ENCODE measurements at places on chromosomes 13 and 19.

DNA sequence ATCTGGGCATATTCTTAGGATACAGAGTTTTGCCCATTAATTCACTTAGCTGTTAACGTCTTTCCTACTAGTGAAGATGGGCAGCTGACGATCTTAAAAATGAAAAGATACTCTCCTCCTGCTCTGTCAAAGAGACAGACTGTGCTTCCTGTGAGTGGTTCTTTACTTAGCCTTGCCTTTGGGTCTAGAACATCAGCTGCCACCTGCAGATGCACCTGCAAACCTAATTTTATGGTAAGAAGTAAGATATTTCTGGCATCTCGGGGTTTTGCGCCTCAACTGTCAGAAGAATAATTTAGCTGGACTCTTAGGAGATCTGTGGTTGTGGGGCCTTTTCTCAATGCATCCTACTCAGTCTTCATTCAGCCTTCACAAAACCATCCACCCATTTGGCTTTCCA is 36.2 kb downstream of the TRPC4 start:
- no peak for DNase-seq

DNA sequence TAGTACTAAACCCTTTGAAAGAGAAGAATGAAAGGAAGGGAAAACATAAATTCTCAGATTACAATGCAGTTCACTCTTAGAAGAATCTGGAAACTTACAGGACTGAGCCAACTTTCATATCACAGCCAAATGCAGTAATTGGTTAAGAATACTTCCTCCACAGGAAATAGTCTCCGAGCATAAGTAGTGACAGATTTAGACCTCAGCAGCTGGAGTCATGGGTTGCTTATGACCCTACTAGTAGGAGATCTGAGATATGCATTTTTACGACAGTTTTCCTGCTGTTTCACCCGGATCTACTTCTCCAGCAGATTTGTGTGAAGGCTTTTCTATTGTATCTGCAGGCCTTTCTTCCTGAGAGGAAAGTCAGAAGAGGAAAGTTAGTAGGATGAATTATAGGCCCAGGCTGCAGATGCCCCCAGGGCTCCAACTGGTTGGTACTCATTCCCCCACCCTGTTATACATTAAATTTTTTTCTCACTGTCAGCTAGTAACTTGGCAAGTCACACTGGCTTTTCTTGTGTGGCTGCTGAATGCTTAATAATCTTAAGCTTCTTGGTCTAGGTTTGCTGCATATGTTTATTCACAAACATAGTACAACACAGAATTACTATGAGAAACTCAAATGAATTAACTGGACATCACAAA is 1241.5 kb upstream of the MIR17HG start:
- peak; percentile 80 for DNase-seq

DNA sequence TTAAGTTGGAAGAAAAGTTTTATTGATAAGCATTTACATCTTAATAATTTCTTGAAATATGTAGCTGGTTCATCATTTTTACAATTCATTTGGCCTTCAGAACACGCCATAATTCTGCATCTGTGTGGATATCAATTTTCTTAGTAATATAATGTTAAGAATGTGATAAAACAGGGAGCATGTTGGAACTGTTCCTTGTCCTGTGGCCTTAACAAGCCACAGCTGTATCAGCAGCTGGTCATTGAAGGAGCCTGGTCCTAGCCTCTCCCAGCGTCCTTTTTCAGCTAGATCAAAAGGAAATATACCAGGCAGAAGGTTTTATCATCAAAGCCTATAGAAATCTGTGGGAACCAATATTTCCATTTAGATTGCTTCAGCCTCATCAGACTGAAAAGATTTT is 421.8 kb downstream of the SPRY2 start:
- DNase-seq: no peak

DNA sequence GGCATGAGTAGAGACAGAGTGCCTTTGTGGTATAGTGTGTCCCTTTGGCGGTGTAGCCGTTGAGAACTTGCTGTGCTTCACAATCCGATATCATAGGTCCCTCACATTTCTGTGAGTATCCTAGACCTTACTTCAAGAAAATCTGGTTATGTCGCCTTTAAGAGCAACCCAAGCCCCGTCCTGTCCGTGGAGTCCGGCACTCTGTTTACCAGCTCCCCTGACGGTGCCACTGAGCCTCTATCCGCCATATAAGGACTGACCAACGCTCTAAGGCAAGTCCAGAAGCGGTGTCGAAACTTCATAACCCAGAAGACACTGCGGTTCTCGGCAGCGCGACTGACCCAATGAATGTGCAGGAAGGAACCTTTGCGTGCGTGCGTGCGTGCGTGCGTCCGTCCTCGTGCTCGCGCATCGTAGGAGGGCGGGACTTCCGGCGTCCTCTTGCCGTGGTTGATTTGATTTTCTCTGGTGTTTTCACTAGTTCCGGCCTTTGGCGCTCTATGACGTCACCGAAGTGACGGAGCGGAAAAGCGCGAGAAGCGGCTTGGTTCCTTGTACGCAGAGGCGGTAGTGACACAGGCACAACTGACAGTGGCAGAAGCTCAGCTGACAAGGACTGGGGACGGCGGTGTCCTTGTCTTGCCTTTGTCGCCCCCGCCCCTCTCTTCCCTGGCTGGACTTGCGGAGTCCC is at the start of the genes TRAPPC2B and ZNF547:
TSS of gene TRAPPC2B (plus strand) at position 555 of the 691 bp plus-strand sequence. CDS start 1,283 bp downstream, outside the sequence.
TSS of gene ZNF547 (plus strand) at position 555 of the 691 bp plus-strand sequence. CDS start 5,005 bp downstream, outside the sequence.
- peak; percentile 100 for DNase-seq

DNA sequence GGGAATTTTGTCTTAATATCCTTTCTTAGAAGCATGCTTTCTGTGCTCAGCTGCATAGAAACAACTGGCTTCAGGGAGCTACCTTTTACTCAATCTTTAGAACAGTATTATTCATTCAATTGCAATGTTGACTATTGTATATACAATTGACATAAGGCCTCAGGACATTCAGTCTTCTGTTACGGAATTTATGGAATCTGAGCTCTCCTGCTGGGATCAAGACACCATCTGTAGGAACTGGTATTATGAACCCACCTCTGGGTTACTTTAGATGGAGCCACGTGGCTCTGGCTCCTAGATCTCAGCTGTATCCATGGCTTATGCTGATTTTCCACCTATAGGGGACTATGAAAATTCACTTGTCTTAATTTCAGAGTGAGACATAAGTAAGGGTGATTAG is 716.2 kb upstream of the GPC6 start:
- DNase-seq: no peak

- DNase-seq: no peak
These were observed 28.0 kb downstream of the CYP4F22 start for GRCh38 chr19:15536350-15536749.

- peak; percentile 4 for DNase-seq
These were observed 802.1 kb upstream of the SLITRK6 start for GRCh38 chr13:86601351-86601750.

GRCh38 chr19:55649268-55650125 is 1.5 kb downstream of the CCDC106 start:
- no peak for DNase-seq

DNA sequence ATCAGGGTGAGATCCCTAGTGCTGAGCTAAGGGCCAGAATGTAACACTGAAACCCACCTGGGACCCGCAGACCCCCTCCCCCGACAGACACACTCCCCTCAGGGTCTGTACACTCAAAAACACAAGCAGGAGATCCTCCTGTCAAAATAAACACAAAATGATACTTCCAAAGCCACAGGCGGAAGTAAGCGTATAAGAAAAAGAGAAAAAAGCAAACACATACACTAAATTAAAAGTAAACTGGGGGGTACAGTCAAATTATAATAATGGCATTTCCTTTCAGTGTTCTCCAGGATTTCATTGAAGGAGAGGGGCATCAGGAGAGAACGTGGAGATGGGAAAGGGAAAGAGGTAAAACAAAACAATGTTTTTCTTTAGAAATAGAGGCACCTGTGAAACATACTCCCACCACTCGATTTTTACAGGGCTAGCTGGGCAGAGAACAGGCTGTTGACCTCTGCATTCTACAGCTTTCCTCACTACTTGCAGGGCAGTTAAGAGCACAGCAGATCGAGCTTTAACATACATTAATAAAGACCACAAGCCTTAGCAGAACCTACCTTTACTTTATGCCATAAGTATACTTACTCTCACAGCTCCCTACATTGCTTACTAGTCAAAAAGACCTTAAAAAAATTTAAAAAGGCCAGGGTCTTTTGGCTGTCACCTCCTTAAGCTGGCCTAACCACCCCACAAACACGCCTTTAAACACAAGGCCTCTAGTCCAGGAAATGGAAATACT is 5.3 kb downstream of the ZIC5 start:
- DNase-seq: no peak

- no peak for DNase-seq
These were observed 73.0 kb downstream of the IPO5 start for GRCh38 chr13:98026457-98026857.

DNA sequence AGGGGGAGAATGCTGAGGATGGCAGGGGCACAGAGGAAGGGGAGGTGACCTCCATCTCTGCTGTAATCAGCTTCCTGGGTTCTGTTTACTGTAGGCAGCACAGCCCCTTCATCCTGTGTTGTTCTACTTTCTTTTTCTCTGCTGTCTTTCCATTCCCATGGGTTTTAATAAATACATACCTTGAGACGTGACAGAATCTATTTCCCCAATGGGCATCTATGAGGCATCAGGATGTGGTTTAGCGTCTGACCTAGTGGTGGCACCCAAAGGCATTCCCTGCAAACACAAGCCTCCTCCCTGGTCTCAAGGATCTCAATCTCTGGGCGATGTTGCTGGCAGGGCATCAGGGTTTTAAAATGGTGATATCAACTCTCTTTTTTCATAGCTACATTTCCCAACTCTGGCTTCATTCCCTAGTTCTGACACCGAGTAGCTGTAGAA is 60.8 kb downstream of the ALOX5AP start:
- no peak for DNase-seq

DNA sequence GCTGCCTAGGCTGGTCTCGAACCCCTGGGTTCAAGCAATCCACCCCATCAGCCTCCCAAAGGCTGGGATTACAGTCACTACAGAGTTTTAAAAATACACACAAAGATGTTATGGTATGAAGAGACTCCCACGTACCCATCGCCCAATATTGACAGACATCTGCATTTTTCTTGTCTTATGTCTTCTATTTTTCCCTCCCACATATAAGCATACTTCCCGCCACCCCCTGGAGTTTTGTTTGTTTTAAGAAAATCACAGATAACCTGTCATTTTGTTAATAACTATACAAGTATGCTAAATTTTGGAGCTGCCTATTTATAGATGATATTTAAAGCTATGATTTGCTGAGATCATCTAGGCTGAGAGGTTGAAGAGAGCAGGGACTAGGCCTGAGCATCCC is 6.2 kb upstream of the SMG9 start:
- no peak for DNase-seq

DNA sequence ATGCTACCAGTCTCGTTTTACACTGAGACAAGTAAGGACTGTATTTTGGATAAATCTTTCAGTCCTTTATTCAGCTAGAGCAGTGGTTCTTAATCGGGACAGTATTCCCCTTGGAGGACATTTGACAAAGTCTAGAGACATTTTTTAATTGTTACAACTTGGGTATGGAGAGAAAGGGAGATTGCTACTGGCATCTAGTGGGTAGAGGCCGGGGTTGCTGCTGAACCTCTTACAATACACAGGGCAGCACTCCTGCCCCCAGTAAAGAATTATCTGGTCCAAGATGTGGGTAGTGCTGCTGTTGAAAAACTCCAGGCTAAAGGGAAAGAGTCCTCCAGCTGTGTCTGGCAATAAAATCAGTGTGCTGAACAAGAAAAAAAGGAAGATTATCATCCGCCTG is 334.8 kb downstream of the SLC7A1 start:
- DNase-seq: peak; percentile 9

DNA sequence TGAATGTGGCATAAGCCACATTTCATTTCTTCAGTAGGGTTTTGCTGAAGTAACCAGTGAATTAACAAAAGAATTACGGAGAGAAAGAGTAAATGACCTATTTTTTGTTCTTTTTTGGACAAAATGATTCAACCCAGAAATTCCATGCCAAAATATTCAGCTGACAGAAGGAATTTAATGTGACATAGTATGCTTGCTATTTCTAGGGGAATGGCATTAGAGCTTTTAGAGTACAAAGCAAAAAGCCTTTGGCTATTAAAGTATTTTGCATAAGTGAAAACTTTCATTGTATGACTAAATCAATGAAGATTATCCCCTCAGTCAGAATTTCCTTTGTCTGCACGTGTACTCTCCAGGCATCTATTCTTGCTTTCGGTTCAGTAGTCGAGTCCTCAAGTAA is 465.3 kb downstream of the COG6 start:
- no peak for DNase-seq

GRCh38 chr13:102392481-102393209 is 9.2 kb downstream of the FGF14 start:
- no peak for DNase-seq

- peak; percentile 80 for DNase-seq
These were observed 10.1 kb upstream of the NFIX start for GRCh38 chr19:12985049-12985776.

GRCh38 chr13:111270126-111270525 is 50.3 kb upstream of the TEX29 start:
- DNase-seq: no peak

DNA sequence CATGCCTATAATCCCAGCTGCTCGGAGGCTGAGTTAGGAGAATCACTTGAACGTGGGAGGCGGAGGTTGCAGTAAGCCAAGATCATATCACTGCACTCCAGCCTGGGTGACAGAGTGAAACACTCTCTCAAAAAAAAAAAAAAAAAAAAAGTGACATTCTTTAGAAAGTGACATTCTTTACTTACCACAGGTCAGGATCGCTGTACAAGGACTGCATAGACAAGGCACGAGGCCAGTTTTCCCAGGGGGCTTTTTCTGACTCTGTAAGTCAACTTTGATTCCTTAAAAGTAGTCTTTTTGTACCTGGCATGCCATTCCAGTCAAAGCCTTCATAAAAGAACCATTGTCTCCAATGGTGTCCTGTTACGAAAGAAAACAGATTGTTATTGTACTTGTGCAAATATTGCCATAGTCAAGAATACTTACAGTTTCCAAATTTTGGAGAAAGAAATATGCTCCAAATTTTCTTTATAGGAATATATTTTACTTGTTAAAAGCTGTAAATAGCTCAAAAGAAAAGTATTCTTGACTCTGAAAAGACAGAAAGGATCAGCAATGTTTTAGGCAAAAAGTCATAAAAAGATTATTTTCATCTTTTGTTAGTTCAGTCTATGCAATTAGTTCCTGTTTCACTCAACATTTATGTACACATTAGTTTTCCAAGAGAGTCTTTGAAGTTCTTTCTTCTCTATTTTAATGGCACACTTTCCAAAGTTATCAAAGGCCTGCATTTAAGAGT is 39.3 kb downstream of the CEACAM1 start:
- peak; percentile 14 for DNase-seq

DNA sequence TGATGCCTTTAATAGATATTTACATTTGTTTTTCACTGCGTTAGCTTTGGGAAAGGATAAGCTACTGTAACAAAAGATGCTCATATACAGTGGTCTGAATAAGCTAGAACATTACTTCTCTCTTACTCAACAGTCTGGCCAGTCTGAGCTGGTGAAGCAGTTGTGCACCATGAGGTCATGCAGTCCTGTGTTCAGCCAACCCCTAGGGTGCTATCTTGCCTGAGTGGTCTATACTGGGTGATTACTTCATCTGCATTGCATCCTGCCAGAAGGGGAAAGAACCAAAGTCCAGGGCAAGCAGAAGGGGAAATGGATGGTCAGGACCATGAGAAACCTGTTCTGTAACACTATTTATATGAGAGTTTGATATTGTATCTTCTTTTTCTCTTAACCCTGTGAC is 31.5 kb downstream of the ERCC5 start:
- DNase-seq: peak; percentile 50

GRCh38 chr19:2239771-2240770 is 3.4 kb downstream of the SF3A2 start:
- peak; percentile 48 for DNase-seq
